Stimulated activated CD4-positive, alpha-beta T cell treated with anti-CD3 and anti-CD28 coated beads, Interleukin-2, amount 100 ng/mL, for 24 hours (primary cell): ENCODE measurements at places on chromosomes 7 and 10.

DNA sequence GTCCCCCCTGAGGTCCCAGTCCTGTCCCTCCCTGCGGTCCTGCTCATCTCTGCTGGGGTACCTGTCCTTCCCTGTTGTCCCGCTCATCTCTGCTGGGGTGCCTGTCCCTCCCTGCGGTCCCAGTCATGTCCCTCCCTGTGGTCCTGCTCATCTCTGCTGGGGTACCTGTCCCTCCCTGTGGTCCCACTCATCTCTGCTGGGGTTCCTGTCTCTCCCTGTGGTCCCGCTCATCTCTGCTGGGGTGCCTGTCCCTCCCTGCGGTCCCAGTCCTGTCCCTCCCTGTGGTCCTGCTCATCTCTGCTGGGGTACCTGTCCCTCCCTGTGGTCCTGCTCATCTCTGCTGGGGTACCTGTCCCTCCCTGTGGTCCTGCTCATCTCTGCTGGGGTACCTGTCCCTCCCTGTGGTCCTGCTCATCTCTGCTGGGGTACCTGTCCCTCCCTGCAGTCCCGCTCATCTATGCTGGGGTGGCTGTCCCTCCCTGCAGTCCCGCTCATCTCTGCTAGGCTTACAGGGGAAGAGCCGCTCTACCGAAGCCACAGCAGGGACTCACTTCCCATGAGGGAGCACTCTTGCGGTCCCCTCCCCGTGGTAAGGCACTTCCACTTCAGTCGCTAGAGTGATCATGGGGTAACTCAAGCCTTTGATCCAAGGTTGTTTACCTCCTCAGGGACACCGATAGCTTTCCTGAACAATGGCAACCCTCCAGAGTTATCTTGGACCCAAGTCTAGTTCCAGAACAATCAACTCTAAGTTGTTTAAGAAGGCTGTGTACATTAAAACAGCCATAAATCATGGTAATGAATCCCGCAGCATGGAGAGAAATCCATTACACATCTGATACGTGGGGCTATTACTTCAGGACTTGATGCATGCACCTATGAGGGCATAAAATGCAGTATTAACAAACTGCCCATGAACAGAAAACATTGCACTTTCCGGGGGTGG is 46.8 kb upstream of the MNX1 start:
- DNase-seq = no peak

DNA sequence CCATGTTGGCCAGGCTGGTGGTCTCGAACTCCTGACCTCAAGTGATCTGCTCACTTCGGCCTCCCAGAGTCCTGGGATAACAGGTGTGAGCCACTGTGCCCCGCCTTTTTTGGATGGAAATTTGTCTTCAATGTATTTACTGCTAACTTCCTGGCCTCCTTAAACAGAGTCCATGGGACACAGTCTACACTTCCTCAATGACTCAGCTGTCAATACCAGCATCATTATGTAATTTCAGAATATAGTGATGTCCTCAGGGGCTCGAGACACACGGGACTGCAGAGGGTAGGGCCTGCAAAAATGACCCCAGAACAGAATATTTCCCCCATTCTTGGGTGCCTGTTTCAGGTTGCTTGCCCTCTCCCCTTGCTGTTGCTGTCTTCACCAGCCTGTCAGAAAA is 31.1 kb downstream of the CAMK2G start:
- DNase-seq = no peak

- no peak for DNase-seq
These were observed at the start of gene AKR1C3 for GRCh38 chr10:5094265-5095205. Gene AKR1C3, plus strand, starts transcription at chr10:5094414. Its CDS starts 31 bp downstream, at chr10:5094445.

DNA sequence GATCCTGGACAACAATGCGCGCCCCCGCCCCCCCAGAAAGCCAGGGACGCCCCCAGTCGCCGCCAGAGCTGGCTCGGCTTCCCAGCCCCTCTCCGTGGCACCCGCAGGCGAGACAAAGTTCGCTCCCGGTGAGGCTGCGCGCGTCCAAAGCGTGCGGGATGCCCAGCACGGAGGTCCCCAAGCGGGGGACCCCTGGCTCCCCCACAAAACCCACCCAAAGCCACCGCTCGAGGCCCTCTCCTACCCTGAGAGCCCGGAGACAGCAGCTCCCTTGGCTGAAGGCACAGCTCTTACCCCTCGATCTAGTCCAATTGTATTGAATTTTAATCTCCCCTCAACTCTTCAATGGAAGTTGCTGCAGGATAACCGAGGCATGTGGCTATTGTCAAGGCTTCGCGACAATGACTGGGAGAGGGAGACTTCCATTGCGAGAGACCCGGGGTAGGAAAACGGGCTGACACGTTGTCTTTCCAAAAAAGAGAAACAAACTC is 305.3 kb downstream of the PRPF18 start:
- DNase-seq = no peak

DNA sequence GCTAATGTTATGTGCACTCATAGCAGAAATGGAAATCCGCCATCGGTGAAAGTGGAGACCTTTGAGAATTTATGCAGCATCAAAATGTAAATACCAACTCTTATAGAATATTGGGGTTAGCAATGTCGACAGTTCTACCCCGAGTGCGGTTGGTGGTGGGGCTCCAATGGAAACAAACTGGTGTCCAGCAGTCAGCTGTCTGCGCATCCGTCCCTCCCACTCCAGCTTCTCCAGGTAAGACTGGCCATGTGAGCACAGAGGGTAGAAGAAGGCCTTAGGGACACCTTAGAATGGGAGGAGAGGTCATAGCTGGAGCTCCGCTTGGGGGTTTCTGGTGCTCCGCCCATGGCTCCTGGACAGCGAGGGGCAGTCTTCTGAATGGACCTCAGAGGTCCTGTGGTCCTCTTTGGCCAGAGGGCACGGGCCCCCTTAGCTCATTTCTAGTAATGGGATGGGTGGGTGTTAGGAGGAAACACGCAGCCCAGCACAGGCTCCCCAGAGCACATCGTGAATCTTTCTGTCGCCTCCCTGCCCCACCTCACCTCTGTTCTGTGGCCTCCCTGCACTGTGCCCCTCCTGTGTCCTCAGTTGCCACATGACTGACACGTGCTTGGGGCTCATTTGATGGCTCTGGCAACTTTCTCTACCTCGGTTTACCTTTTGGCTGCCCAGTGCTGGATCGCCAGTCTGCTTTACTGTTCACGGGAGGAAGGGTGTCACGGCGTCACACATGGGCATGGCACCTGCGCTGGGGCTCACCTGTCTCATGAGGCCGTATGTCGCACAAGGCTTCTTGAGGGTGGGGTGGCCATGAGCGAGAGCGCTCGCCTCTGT is 50.0 kb downstream of the MGMT start:
- DNase-seq = no peak

DNA sequence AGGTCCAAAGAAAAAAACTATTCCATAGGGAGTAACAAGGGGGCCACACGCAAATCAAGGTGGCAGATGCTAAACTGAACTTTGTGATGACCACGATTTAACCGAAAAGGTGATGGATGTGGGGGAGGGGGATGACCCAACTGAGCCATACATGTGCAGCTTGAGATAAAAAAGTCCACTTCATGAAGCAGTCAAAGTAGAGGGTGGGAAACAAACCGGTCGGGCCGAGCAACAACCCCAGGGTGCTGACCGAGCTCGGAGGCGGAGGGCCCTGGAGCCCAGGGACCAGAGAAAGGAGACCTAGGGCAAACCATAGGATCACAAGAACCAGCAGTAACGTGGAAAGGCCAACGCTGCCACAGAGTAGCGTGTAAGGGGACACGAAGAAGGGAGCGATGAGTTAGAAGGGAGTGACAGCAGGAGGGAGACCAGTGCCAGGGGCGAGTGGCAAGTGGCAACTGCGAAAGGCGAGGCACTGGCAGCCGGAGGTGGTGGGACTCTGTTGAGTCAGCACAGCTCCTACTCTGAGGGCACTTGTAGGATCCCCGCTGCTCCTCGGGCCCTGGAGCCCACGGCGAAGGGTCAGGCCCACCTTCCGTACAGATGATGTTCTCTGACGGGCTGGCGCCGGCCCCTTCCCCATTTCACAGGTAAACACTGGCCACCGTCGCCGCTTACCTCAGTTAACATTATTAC is 540 bp downstream of the SNX13 start:
- peak; percentile 47 for DNase-seq
